ENCODE measurements at places on chromosomes 13 and 19.
A peak's percentile ranks its signal among the peaks of the same experiment; 100 is the strongest.

DNA sequence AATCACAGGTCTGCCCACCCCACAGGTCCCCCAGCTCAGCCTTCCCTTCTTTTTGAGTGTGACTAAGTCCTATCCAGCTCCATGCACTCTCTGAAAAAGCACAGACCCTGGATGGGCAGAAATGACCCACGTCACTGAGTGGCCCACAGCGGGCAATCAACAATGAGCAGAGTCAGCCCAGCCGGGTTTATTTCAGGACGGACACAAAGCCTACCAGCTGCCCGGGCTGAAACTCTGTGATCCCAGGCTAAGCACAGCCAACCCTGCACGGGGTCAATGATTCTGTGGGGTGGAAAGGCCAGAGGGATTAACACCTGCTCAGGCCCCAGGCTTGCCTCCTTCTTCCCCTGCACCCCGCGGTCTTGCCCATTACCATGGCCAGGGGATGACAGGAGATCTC is 8.4 kb downstream of the NAPA start:
- DNase-seq: no peak

DNA sequence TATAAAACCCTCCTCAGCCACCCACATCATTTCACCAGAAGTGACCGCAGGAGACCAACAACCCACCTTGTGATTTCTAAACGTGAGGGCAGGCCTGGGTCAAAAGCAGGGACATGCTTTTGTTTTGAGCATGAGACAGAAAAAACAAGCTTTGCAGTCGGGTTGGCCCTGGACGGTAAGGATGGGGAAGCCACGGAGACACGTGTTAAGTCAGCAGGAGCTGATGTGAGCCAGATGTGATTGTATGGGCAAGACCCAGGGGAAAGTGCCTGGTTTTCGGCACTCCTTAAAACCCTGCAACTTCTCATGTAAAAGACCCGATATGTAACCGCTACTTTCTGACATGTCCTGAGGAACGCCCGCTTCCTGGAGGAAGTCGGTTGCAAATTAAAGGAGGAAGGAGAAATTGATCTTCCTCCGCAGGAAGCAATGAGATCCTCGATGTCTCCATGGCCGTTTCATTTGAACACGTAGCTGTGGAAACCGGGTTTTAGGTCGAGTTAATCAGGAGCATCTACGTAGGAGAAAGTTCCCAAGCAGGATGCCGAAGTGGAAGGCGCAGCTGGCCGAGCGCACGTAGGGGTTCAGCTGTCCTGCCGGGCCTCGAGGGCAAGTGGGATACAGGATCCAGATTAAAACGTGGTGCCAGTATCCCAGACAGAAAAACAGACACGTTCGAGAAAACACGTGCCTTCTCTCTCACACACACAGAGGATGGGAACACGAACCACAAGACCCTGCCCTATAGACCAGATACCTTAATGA is 40.5 kb upstream of the POMP start:
- no peak for DNase-seq

GRCh38 chr13:100108913-100109507 is 20.1 kb downstream of the PCCA start:
- no peak for DNase-seq

GRCh38 chr19:46753420-46754155 is 7.3 kb upstream of the STRN4 start:
- DNase-seq: peak; percentile 39

- DNase-seq: no peak
Observed at GRCh38 chr19:39746836-39747529, 9.2 kb upstream of the CLC start.

DNA sequence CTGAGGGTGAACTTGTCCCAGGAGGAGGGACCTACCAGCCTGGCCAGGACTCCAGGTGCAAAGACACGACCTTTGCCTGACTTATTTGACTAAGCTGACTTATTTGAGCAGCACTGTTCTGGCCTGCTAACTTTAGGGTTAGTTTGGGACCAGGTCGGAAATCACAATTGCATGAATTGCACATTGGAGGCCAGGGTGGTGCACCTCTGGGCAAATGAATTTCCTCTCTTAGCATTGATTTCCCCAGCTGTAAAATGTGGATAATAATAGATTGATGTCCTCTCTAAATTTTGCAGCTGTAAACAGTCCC is 1.4 kb upstream of the BST2 start:
- DNase-seq: no peak

DNA sequence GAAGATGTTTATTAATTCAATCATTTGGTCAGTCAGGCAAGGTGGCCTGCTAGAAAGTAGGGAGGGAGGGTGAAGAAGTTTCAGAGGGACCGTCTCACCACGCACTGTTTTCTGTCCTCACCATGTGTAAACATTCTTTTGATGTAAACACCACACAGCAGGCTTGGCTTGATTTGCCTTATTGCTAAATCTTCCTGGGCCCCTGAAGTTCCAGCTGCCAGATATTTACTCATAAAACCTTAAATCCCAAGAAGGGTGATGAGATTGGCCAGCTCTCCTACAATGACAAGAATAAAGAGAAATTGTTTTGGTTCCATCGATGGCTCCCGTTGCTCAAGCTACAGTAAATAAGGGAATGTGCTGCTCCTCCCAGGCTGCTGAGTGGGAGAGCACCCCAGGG is 198.2 kb upstream of the TMTC4 start:
- DNase-seq: no peak

DNA sequence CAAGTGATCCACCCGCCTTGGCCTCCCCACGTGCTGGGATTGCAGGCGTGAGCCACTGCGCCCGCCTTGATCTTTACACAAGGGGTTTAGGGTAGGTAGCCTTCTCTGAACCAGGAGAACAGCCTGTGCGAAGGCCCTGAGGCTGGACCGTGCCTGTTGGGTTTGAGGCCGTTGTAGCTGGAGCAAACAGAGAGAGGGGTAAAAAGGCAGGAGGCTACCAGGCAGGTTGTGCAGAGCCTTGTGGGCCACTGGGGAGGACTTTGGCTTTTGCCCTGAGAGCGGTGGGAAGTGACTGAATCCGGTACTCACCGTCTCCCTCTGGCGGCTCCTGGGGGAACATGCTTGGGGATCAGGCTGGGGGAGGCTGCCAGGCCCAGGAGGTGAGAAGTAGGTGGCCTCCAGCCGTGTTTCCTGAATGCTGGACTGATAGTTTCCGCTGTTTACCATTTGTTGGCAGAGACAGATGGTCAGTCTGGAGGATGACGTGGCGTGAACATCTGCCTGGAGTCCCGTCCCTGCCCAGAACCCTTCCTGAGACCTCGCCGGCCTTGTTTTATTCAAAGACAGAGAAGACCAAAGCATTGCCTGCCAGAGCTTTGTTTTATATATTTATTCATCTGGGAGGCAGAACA is 24.6 kb downstream of the SPC24 start:
- DNase-seq: peak; percentile 25

GRCh38 chr13:93945621-93946020 is 533.9 kb downstream of the DCT start:
- no peak for DNase-seq

DNA sequence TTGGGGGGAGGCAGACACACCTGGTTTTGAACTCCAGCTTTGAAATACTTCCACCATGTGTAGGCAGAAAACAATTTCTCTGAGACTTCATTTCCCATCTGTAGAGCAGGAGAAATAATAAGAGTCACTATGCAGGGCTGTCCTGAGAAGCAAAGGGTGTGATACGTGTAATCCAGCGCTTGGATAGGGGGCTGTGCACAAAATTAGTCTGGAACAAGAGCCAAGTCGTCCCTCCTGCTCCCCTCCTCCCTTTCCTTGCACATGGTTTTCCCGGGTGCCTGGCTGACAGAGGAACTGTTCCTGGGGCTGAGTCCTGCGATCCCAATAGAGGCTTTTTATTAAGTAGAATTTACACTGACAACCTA is 29.6 kb upstream of the UBE2L5 start:
- no peak for DNase-seq

DNA sequence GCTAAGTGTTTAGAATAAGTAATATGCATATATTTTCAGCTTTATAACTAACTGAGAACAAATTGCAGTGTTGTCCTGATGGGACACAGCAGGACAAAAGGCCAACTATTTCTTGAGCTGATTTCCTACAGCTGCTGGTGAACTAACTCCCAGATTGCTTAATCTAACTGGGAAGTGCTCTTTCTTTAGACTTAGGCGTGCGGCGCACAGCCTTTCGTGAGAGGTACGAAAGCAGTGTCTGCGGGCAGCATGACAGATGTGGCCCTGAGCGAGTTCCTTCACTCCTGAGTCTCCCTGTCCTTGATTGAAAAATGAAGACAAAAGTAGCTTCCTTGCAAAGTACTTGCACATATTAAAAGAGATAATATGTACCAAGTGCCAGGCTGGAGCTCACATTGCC is 47.3 kb upstream of the NPAS1 start:
- no peak for DNase-seq

GRCh38 chr13:67090856-67091255 is 139.3 kb downstream of the PCDH9 start:
- no peak for DNase-seq

DNA sequence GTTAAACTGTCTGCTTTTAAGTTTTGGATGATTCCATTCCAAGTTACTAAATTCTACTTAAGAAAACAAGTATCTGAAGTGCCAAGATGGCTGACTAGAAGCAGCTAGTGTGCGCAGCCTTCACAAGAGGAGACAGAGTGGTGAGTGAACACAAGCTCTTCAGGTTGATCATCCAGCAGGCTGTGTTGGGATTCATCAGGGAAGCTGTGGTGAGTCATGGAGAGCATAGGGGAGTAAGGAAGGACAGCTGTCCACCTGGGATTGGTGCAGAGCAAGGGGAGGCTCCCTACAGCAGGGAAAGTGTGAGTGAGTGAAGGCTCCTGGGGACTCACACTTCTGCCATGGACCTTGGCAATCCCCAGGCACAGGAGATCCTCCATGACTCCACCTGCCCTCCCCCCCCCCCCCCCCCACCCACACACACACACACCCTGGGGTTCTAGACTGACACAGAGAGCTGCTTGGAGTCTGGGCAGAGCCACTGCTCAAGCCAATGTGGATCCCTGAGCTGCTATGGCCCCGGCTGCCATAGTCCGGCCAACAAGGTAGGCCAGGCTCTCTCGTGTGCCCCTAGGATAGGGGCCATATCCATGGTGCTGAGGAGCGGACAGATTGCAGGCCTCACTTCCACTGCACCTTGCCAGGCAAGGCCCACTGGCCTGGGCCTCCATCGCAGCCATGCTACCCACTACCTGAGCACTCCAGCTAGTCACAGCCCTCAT is 23.5 kb downstream of the SLC25A15 start:
- DNase-seq: no peak

GRCh38 chr19:38831142-38831605 is 420 bp downstream of the ECH1 start:
- DNase-seq: no peak

- no peak for DNase-seq
Observed at GRCh38 chr13:19634256-19634740, 839 bp downstream of the MPHOSPH8 start.

DNA sequence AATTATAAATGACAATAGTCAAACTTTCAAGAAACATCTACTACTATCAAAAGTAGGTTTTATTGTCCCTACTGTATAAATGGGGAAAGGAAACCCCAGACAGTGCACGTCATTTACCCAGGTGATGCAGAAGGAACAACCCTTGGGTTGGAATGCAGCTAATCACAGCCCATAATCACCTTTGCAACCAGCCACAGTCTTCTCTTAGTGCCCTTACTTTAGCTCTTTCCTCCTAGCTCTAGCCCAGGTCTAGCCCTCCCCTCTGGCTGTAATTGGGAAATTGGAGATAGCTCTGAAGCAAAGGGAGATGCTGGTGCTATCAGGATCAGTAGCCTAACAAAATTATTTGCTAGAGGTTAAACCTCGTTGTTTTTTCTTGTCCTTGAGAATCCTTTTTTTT is 25.5 kb upstream of the TSC22D1 start:
- DNase-seq: no peak

DNA sequence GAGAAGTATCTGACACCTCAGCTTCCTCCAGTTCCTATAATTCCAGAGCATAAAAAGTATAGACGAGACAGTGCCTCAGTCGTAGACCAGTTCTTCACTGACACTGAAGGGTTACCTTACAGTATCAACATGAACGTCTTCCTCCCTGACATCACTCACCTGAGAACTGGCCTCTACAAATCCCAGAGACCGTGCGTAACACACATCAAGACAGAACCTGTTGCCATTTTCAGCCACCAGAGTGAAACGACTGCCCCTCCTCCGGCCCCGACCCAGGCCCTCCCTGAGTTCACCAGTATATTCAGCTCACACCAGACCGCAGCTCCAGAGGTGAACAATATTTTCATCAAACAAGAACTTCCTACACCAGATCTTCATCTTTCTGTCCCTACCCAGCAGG is 3.1 kb downstream of the KLF5 start:
- DNase-seq: no peak

DNA sequence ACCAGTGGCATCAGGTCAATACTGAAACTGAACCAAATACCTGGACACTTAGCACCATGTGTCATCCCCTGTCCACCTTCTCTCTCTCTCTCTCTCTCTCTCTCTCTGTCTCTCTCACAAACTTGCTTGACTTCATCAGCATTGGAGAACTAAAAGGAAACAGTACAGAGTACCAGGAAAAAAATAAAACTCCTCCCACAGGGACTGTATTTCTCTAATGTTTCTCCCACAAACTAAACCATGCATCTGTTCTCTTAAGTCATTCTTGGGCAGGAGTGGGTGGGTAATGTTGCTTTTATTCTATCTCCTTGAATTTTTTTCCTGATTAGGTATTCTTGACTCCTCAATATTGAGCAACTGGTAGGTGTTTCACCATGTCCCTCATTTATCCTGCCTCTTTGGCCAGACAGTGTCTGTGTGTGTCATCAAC is 112.9 kb upstream of the CACNA1A start:
- DNase-seq: no peak

DNA sequence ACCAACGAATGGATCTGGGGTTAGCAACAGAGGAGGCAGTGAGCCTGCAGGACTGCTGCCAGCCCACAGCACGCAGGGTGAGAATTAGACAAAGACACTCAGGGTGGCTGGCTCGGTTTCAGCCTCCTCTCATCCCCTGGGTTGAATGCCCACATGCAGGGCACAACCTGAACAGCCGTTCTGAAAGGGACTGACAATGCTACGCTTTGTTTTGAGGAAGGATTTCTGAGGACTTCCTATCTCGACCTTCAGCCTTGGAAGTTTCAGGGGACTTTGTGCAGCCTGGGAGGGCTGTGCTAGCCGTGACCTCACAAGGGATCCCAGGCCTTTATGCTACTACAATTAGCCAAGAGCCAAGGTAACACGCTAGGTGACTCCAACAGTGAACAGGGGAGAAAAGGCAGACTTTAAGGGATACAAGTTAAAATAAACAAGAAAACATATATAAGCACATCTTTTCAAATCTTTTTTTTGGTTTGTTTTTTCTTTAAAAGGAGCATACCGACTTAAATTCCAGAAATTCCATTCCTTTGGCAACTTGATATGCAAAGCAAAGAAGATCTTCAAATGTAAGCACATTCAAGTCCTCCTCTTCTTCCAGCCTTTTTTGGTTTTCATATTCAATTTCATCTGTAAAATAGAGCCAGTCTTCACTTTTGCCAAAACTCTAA is 34.5 kb upstream of the URAD start:
- no peak for DNase-seq

- no peak for DNase-seq
Observed at GRCh38 chr13:77339408-77339807, 12.5 kb upstream of the MYCBP2 start.

All from activated naive CD8-positive, alpha-beta T cell treated with anti-CD3 and anti-CD28 coated beads, Interleukin-2, amount 50 U/mL, for 16 hours (primary cell).